CD14-positive monocyte (primary cell): ENCODE measurements at places on chromosomes 13 and 19.

GRCh38 chr19:4415352-4415751 lies 12.9 kb downstream of the CHAF1A start:
- H3K36me3 ChIP-seq = peaks cover 52% of the 10 kb centered on the region
- peaks cover under 1% of the 10 kb centered on the region for H3K4me1 ChIP-seq
- H3K4me3 ChIP-seq = no peak overlapping the region
- no peak overlapping the region for H3K27ac ChIP-seq
- no peak for DNase-seq

GRCh38 chr13:110525328-110526319 lies 35.9 kb downstream of the RAB20 start:
- no peak for DNase-seq
- no peak overlapping the region for H3K4me3 ChIP-seq
- H3K36me3 ChIP-seq = peaks cover 19% of the 10 kb centered on the region
- no peaks in the 10 kb centered on the region for H3K27me3 ChIP-seq

DNA sequence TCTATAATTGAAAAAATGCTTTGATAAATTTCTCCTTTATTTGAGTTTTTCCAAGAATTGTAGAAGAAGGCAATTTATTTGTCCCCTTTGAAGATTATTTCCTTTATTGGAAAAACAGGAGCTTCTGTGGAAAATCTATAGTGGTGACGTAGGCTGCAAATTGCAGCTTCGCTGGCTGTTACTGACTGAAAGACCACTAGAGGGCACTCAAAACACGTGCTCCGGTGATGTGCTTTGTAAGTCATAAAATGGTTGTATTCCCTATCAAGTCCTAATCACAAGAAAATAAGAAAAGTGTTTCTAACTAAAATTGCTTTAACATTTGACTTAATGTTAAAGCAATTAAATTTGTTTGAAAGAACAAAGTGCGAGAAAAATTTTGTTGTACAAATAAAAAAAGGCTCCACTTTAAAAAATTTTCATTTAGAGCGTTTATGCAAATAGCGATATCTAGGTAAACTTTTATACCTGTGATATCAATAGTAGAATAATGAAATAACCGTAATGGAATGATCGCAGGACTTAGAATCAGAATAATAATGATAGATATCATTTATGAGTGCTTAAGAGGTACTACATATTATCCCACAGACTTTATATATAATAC lies 638.2 kb upstream of the SPRY2 start:
- no peak overlapping the region for H3K27ac ChIP-seq
- no peaks in the 10 kb centered on the region for H3K4me1 ChIP-seq
- DNase-seq = peak; percentile 16
- H3K27me3 ChIP-seq = no peaks in the 10 kb centered on the region

DNA sequence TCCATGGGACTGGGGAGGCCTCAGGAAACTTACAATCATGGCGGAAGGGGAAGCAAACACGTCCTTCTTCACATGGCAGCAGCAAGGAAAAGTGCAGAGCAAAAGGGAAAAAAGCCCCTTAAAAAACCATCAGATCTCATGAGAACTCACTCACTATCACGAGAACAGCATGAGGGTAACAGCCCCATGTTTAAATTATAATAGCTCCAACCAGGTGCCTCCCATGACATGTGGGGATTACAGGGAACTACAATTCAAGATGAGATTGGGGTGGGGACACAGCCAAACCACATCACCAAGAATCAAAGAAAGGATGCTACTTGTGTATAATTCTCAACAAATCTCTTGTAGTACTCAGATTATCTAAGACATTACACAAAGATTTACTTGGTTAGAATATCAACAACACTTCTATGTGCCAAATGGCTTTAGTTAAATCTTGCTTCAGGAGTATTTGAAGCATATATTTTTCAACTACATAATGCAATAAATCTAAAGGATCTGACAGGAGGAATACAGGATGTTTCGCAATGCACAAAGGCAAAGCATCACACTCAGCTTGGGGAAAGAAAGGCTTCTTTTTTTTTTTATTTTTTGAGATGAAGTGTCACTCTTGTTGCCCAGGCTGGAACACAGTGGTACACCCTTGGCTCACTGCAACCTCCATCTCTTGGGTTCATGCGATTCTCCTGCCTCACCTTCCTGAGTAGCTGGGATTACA lies 180.0 kb downstream of the LHFPL6 start:
- no peak for DNase-seq
- no peaks in the 10 kb centered on the region for H3K27me3 ChIP-seq
- H3K27ac ChIP-seq = no peak overlapping the region
- no peak overlapping the region for H3K4me3 ChIP-seq
- no peaks in the 10 kb centered on the region for H3K36me3 ChIP-seq

GRCh38 chr13:97316390-97316789 lies 94.3 kb downstream of the MBNL2 start:
- H3K36me3 ChIP-seq = no peaks in the 10 kb centered on the region
- no peaks in the 10 kb centered on the region for H3K4me1 ChIP-seq
- H3K27ac ChIP-seq = no peak overlapping the region
- no peak overlapping the region for H3K4me3 ChIP-seq
- no peaks in the 10 kb centered on the region for H3K27me3 ChIP-seq

GRCh38 chr13:20796791-20797508 lies 23.2 kb upstream of the EEF1AKMT1 start:
- no peaks in the 10 kb centered on the region for H3K27me3 ChIP-seq
- no peak overlapping the region for H3K27ac ChIP-seq
- peaks cover 68% of the 10 kb centered on the region for H3K36me3 ChIP-seq
- no peak for DNase-seq

- no peak overlapping the region for H3K4me3 ChIP-seq
- H3K27ac ChIP-seq = no peak overlapping the region
- H3K4me1 ChIP-seq = no peaks in the 10 kb centered on the region
- DNase-seq = no peak
- no peaks in the 10 kb centered on the region for H3K27me3 ChIP-seq
These were observed 137.2 kb downstream of the EFNB2 start for GRCh38 chr13:106398289-106398688.
